ENCODE measurements at places on chromosomes 16 and 17.
A peak's percentile ranks its signal among the peaks of the same experiment; 100 is the strongest.

GRCh38 chr17:71472809-71473789 lies 647.7 kb upstream of the SOX9 start:
- peak; percentile 72 for DNase-seq

DNA sequence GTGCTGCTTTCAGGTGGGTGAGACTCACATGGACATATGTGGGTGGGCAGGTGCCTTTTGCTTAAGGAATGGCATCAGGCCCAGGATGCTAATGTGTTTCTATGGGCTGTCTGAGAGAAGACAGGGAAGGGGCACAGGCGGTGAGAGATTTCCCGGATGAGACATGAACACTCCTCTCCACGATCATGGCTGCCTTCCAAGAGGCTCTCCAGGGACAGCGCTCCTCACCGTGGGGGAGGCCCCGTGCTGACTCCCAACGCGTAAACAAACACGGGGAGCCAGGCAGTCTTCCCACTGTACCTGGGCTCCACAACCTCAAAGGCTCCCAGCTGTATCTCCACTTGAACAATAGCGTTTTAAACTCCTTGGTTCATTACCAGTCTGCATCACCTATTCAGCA lies 42.8 kb downstream of the CDK5R1 start:
- no peak for DNase-seq

DNA sequence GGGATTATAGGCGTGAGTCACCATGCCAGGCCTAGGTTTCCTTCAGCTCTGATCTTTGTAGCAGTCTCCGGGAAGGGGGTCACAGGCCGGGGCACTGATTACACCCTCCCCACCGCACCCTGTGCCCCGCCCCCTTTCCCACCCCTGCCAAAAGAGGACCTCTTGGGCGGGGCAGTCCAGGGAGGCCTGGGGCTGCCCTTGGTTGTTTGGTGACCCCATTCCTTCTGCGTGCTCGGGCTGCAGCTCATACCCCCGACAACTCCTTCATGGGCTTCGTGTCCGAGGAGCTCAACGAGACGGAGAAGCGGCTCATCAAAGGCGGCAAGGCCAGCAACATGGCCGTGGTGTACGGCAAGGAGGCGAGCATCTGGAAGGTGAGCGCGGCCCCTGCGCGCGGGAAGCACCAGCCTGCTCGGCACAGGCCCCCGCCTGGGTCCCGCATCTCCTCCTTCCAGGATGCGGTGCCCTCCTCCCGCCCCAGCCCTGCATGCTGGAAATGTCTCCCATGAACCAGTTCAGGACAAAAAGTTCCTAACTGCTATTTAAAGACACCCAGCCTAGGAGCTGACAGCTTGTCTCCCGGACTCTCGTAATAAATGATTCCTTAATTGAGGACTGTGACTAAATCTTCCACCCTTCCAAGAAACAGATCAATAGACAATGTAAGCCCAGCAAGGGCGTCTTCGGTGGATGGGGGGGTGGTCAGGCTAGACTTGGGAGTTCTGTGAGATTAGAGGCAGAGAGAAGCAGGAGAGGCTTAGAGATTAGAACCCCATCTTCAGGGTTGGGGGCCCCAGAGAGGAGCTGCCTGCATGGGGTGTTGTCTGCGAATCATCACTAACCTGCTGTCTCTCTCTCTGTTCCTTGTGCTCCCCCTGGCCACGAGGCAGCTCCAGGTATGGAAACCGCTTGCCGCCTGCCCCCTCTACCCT lies 64.5 kb downstream of the MGAT5B start:
- DNase-seq = no peak

DNA sequence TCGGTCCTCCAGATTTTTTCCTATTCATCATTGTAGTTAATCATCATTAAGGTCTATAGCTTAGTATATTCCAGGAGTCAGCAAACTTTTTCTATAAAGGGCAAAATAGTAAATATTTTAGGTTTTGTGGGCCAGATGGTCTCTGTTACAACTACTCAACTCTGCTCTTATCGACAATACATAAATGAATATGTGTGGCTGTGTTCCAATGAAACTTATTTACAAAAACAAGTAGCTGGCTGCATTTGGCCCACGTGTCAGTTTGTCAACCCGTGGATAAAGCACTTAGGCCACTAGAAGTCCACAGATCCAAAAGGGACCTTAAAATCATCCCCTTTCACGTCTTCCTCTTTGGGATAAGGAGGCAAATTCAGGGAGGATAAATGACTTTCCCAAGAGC lies 5.4 kb upstream of the HNF1B start:
- no peak for DNase-seq

- DNase-seq = no peak
Observed at GRCh38 chr17:29883497-29883896, 46.5 kb downstream of the SSH2 start.

DNA sequence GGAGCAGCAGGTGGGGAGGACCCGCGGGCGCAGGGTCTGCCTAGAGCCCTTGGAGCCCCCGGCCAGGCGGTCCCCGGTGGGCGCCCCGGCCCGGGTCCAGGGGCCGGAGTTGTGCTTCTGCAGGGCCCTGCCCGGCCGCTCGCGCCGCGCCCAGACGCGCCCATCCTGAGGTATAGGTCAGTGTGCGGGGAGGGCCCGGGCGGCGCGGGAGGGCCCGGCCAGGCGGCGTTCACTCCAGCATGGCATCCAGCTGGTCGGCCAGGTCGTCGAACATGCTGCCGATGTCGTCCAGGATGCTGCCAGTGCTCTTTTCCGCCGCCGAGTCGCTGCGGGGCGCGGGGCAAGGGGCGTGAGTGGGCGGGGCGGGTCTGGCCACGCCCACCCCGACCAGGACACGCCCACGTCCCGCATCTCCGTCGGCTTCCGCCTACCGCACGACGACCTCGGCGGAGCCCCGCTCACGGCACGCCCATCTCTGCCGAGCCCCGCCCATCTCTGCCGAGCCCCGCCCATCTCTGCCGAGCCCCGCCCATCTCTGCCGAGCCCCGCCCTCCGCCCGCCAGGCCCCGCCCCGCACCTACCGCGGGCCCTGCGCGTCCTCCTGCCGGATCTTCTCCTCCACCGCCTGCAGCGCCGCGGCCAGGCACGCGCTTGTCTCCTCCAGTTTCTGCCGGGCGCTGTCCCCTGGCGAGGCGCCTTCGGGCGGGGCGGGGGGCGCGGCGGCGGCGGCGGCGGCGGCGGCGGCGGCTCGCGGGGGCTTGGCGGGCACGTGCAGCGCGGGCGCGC lies 17.9 kb downstream of the CASKIN1 start:
- peak; percentile 94 for DNase-seq

GRCh38 chr16:89322321-89323119 lies 105.0 kb downstream of the ZNF778 start:
- DNase-seq = peak; percentile 88

DNA sequence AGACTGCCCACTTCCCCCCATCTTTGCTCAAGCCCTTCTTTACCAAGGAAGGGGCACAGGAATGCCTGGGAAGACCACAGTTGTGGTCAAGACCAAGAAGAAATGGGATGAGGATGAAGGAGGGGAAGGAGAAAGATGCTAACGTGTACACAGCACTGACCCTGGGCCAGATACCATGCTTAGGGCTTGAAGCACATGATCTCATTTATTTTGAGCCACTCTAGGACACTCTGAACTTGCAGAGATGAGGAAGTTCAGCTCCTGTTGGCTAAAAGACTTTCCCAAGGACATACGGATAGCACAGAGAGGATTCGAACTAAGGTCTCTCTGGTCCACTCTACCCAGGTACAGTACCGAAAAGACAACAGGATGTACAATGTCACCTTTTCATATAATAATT lies 42.6 kb downstream of the PIK3R5 start:
- DNase-seq = peak; percentile 21

DNA sequence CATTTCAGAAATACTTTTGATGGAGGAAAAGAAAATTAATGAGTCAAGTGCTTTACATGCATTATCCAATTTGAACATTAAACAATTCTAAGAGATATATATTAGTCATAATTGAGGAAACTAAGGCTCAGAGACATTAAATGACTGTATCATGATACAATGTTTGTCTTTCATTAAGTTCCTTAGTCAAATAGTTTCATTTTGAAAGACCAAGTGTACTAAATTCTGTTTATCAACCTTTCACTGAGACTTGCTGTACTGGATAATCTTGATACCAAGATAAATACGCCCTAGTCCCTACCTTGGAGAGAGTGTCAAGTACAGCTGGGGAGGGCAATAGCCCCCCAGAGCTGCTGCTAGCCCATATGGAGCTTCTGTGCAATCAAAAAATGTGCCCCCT lies 24.2 kb downstream of the TOM1L2 start:
- DNase-seq = no peak

- no peak for DNase-seq
Observed at GRCh38 chr17:82283208-82283749, 9.8 kb upstream of the CSNK1D start.

- DNase-seq = no peak
Observed at GRCh38 chr16:51210087-51210486, 59.0 kb upstream of the SALL1 start.

- DNase-seq = no peak
Observed at GRCh38 chr17:65609286-65609685, 47.8 kb upstream of the AXIN2 start.

GRCh38 chr17:71521724-71522123 lies 599.1 kb upstream of the SOX9 start:
- DNase-seq = no peak

DNA sequence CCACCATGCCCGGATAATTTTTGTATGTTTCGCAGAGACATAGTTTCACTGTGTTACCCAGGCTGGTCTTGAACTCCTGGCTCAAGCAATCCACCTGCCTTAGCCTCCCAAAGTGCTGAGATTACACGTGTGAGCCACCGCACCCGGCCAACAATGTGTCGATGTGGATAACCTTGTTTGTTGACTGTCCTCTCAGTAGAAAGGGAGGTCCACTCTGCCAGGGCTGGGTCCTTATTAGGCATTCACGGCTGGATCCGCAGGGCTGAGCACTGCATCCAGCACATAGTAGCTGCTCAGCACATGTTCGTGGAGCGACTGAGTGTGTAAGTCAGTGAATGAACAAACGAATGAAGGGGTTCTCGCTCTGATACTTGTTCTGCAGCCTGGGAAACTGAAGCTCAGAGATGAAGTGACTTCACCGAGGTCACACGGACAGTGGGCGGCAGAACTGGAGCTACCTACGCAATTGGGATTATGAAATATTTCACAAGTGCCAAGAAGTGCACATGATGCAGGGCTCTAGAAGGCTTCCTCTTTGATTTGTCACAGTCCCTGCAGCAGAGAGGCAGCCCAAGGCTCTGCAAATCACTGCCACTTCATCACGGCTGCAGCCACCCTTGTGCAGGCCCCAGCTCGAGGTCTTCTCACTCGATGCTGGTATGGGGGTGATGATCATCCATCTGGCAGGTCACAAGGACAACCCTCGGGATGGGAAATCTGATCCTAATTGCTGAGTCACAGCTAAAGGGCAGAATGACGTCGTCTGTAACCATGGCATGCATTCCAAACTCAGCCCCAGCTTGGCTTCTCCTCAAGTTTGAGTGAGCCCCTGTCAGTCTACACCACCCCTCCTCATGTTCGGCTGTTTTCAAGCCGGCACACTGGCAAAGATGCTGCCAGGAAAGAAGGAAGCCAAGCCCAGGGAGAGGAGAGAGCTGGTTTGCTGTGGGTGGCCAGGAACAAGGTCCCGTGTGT lies 28.0 kb upstream of the SNN start:
- DNase-seq = peak; percentile 77

GRCh38 chr17:19381361-19381740 lies 3.1 kb downstream of the MAPK7 start:
- DNase-seq = no peak

- no peak for DNase-seq
Observed at GRCh38 chr17:67573987-67574657, 143.6 kb upstream of the NOL11 start.

DNA sequence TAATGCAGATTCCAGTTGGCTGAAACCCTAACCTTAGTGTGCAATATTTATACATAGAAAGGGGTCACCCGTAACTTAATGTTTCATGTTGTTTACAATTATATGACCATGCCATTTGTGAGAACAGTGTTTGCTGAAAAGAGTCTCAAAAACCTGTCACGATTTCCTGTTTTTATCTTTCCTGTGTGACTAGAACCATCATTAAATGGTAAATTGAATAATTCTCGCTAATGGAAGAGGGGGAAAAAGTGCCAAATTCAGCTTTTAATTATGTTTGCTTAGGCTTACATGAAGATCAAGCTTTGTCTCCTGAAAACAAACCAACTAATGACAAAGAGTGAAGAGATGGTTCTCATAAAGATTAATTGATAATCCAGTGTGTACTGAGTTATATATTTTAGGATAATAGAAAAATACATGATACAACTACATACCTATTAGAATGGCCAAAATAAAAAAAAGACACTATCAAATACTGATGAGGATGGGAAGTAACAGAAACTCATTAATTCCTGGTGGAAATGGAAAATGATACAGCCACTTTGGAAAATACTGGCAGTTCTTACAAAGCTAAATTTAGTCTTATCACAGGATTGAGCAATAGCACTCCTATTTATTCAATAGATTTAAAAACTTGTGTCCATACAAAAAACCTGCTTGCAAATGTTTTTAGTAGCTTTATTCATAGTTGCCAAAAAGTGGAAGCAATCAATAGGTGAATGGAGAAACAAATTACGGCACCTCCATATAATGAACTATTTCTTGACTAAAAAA lies 141.7 kb downstream of the CDK5R1 start:
- no peak for DNase-seq

DNA sequence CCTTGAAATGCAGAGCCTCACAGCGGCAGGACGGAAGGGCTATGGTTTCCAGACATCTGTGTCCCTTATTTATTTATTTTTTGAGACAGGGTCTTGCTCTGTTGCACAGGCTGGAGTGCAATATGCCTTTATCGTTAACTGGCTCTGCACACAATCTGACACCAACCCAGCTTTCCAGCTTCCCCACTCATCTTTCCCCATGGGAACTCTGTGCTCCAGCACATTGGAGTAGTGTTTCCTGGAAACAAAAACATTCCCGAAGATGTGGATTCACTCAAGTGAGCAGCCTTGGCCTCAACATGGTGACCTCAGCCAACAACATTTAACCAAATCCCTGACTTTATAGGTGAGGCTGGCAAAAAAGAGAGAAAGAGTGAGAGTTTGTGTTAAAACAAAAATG lies 307.1 kb downstream of the TMEM114 start:
- DNase-seq = no peak

- DNase-seq = no peak
Observed at GRCh38 chr17:28320215-28321061, 1.4 kb downstream of the TMEM97 start.

- no peak for DNase-seq
Observed at GRCh38 chr16:69404275-69404805, 18.5 kb upstream of the TERF2 start.

DNA sequence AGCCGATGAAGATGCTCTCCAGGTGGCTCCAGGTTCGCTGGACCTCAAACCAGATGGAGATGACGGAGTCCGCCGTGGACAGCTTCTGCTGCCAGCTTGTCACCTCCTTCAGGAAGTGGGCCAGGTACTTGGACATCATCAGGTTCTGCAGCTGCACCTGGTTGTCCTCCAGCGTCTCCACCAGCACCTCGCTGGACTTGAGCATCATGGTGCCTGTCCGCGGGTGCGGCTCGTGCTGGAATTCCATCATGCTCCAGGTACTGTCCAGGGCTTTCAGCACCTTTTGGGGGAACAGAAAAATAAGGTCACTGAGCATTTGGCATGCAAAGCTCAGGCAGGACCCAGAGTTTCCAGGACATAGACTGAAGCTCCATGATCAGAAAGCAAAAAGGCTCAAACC lies 69.7 kb downstream of the DNAH17 start:
- no peak for DNase-seq
